Myometrial cell (primary cell): ENCODE measurements at places on chromosomes 6 and 20. TPM values are rescaled to one million over a fixed set of nuclear protein-coding genes. Genes with fewer than 3 reads are reported as not detected.

Gene IMPG1
- total RNA-seq, result not detected in 2 replicates

Gene SCUBE3
- 35.5 and 37.9 TPM in 2 replicates for total RNA-seq

Gene DNAJC5
- total RNA-seq, result 38.6 and 43.4 TPM in 2 replicates

Gene FKBP1A
- 185 and 204 TPM in 2 replicates for total RNA-seq

Gene MRAP2
- not detected in 2 replicates for total RNA-seq

Gene SYNDIG1
- not detected in 2 replicates for total RNA-seq

Gene IRF4
- total RNA-seq, result not detected in 2 replicates

Gene FAM135A
- 3.2 and 5.2 TPM in 2 replicates for total RNA-seq

Gene LY6G6C
- not detected in 2 replicates for total RNA-seq

Gene GSTA1
- not detected in 2 replicates for total RNA-seq

Gene BEND3
- total RNA-seq, result 0.71 and 0.86 TPM in 2 replicates

Gene GABRR1
- total RNA-seq, result not detected in 2 replicates

Gene ADGB
- not detected in 2 replicates for total RNA-seq

Gene TNFRSF6B
- total RNA-seq, result 250 and 261 TPM in 2 replicates

Gene SLC17A9
- total RNA-seq, result 26.1 and 36.3 TPM in 2 replicates

Gene TAGAP
- total RNA-seq, result not detected in 2 replicates

Gene GLP1R
- not detected in 2 replicates for total RNA-seq

Gene GGTLC1
- total RNA-seq, result not detected in 2 replicates

Gene TREM2
- total RNA-seq, result not detected in 2 replicates

Gene OR2H2
- not detected in 2 replicates for total RNA-seq

Gene SLC12A5
- total RNA-seq, result 0.18 TPM in 1 of 2 replicates, not detected in the other

Gene HUS1B
- not detected in 2 replicates for total RNA-seq

Gene C4B
- 3.7 and 6.6 TPM in 2 replicates for total RNA-seq

Gene SPATA2
- total RNA-seq, result 3.0 and 3.5 TPM in 2 replicates

Gene PLTP
- 36.3 and 43.6 TPM in 2 replicates for total RNA-seq

Gene SMOC2
- not detected in 2 replicates for total RNA-seq
